Activated CD4-positive, CD25-positive, alpha-beta regulatory T cell treated with anti-CD3 and anti-CD28 coated beads, Interleukin-2, amount 50 U/mL, for 72 hours (primary cell): ENCODE measurements at places on chromosomes 2 and 18.

DNA sequence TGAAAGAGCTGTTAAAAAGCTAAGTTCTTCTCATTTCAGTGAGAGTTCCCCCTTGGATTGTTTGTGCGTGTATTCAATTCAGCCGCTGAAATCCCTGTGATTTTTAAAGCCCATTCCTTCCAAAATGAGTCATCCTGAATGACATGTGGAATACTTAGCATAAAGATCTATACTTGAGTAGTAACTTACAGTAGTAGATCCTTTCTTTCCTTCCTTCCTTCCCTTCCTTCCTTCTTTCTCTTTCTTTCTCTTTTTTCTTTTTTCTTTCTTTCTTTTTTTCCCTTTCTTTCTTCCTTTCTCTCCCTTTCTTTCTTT is 18.2 kb upstream of the SOX11 start:
- no peak for DNase-seq

DNA sequence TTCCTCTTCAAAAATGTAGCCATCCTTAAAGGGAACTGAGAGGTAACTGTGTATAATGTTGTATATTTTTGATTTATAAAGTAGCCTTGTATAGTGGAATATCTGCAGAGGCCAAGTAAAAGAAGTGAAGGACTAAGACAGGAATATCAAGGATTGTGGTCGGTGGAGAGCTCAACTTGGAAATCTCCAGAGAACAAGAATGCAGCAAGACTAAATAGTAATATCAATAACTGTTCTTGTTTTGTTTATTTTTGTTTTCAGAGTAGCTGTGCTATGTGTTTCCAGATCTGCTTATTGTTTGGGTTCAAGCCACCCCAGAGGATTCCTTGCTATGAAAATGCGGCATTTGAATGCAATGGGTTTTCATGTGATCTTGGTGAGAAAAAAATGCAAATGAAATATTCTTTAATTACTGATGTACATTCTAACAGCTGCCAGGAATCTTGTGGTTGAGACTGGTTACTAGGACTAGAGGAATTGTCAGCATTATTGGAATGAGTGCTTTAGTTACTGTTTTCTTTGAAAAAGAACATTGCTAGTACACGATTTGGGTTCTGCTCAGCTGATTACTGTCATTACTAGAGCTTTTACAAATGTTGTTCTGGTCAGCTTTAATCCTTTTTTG is 25.0 kb downstream of the FASTKD2 start:
- DNase-seq = no peak

GRCh38 chr2:42917425-42917927 is 125.1 kb upstream of the HAAO start:
- DNase-seq = no peak

GRCh38 chr2:218831378-218831990 is at the start of gene PRKAG3:
Gene PRKAG3 (minus strand): TSS chr2:218831803.
- DNase-seq = no peak
